Endothelial cell (in vitro differentiated cells): ENCODE measurements at places on chromosomes 3 and 15. TPM values are rescaled to one million over a fixed set of nuclear protein-coding genes. Genes with fewer than 3 reads are reported as not detected.

DNA sequence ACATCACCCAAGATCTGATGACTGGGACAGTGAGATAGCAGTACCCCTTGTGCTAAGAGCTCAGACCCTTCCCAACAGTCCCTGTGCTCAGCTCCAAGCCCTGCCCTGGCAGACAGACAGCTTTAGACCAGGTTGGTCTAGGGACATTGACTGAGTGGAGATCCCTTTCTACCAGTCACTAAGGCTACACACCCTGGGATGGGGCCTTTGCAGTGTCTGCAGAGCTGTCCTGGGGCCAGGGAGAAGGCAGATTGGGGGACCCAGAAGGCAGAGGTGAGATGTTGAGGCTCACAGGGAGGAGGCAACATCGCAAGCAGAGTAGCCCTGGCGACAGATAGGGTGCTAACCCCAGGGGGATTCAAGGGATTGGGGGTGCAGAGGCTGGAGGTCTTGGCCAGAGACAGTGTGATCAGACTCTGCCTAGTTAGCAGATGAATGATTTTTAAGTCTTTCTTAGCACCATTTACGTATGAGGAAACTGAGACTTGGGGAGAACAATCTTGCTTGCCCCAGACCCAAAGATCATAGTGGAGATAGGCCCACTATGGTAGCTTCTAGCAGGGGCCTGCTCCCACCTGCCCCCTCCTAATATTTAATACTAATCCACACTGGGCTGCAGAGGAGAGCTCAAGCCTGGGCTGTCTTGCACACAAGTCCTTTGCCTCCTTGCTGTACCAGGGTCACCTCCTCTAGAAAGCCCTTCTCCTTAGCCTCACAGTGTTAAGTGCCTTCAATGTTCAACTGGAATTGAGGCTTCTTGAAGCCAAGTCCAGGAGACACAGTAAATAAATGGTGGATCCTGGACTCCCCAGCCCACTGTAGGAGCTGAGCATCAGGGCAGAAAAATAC is 32.6 kb downstream of the HMCES start:
- no peak for DNase-seq

DNA sequence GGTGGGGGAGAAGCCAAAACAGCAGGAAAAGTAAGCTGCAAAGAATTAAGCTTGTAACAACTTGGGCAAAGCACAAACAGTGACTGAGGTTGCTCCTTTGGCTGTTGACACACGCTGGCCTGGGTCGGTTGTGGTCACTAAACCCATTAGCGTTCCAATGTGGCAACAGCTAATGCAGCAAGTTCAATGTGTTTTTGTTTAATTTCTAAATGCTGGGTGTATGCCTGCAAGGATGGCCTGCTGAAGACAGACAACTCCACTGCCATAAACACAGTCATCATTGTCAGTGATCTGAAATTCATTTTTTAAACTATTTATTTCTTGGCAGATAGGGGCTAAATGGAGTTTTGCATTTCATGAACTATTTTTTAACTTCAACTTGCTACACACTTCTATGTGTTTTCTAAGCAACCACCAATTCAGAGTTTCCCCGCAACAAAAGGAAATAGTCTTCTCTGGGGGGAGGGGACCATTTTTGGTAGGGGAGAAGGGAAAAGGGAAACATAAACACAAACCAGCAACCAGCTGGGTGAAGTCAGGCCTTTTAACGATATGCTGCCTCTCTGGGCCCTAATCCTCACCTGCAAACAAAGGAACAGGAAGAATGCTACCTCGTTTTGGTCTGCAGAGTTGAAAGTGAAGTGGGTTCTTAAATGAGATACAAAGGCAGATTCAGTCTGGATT is 34.8 kb upstream of the WNT5A start:
- DNase-seq: no peak

GRCh38 chr15:98956796-98957553 is 50.6 kb downstream of the PGPEP1L start:
- no peak for DNase-seq

GRCh38 chr3:57681691-57682090 is 11.2 kb downstream of the DENND6A start:
- DNase-seq: no peak

DNA sequence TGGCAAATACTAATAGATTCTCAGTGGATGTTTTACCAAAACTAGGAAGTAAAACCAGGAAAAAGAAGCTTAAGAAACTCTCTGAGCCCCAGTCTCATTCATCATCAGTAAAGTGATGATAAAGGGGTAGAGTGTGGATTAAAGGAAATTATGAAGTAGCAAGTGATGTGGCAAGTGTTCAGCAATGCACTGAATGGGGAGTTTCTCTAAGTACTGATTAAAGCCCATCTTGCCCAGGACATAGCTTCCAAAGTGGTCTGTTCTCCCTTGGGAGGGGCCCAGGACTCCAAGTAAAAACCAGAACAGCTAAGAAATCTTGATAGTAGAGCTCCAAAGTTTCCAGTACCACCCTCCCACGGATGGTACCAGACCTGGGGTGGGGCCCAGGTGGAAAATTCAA is 137.3 kb downstream of the WNT5A start:
- DNase-seq: no peak

DNA sequence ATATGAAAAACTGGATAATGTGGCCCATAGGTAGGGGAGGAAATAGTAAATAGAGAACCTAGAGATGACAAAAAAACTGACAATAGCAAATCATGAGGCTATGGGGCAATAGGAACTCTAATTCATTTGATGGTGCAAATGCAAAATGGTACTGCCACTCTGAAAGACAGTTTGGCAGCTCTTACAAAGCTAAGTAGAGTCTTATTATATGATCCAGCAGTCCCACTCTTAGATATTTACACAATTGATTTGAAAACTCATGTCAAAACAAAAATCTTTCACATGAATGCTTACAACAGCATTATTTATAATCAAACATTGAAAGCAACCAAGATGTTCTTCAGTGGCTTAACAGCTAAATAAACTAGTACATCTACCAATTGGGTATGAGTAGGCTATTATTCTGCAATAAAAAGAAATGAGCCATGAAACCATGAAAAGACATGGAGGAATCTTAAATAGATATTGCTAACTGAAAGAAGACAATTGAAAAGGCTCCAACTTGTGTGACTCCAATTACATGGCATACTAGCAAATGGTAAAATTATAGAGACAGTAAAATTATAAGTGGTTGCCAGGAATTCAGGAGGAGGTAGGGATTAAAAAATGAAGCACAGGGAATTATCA is 321.8 kb upstream of the STAC start:
- DNase-seq: no peak

GRCh38 chr3:192382861-192383260 is 344.5 kb downstream of the FGF12 start:
- DNase-seq: no peak

GRCh38 chr15:60076045-60076444 is 71.9 kb downstream of the FOXB1 start:
- no peak for DNase-seq

Gene ZIC1
- total RNA-seq: 4.1 TPM

Gene IGF2BP2
- total RNA-seq: 165 TPM

Gene VGLL3
- total RNA-seq: 0.36 TPM

Gene LINGO1
- 18.8 TPM for total RNA-seq

Gene ISLR2
- 0.21 TPM for total RNA-seq
